NCI-H1436 (cell line): ENCODE measurements at places on chromosomes 2 and 18.

- no peak for DNase-seq
These were observed 99.4 kb downstream of the FTCDNL1 start for GRCh38 chr2:199751492-199752120.

- no peak for DNase-seq
These were observed 11.9 kb upstream of the AGFG1 start for GRCh38 chr2:227460070-227460485.

DNA sequence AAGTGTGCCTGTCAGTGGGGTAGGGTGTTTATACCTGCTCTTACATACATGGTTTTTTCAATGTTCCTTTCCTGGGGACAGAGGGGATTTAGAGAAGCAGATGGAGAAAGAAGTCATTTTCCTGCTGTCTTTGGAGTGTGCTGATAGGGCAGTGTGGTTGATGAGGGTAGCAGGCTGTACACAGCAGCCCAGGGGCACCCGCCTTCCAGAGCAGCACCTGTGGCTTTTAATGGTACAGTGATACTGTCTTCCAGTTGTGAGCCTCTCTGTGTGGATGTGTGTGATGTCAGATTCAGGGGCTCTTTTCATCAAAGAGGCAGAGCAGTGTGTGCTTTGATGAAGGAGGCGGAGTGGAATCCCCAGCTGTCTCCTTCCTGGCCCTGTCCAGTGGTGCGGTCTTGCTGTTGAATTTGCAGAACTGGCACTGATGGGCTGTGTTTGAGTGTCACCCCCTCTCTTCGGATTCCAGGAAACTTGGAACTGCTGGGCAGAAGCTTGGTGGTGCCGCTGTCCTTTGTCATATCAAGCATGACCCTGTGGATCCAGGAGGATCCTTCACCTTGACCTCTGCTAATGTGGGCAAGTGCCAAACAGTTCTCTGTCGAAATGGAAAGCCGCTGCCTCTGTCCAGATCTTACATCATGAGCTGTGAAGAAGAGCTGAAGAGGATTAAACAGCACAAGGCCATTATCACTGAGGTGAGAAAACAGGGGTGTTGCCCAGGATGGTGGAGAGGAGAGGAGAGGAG lies 259.8 kb downstream of the PHLPP1 start:
- no peak for DNase-seq

- DNase-seq: no peak
These were observed 37.5 kb downstream of the SLC5A7 start for GRCh38 chr2:108023776-108024175.

- DNase-seq: no peak
These were observed 9.0 kb downstream of the GBX2 start for GRCh38 chr2:236158969-236159777.

GRCh38 chr2:181944164-181944913 lies 41.3 kb upstream of the PPP1R1C start:
- no peak for DNase-seq
